ENCODE measurements at places on chromosomes 7 and 10.

GRCh38 chr10:70093335-70093944, 39.2 kb downstream of the AIFM2 start:
- DNase-seq = no peak

GRCh38 chr7:156751319-156751718, 110.7 kb downstream of the RNF32 start:
- DNase-seq = no peak

DNA sequence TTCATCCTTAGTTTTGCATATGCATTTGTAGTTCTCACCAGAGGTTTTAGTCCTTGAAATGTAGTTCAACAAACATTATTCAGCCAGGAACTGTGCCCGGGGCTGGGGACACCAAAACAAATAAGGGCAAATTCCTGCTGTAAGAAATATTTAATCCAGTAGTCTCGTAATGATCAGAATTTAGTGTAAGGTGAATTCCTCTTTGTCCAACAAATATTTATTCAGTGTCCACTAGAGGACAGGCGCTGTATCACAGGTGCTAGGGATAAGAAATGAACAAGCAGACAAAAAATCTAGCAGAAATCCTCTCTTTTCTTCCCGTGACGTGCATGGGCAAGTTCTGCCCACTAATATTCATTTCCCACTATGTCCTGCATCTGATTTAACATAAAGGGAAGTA, 17.6 kb downstream of the LGI1 start:
- DNase-seq = no peak

GRCh38 chr7:135258585-135258984, 24.9 kb downstream of the STRA8 start:
- DNase-seq = no peak
